ENCODE measurements at places on chromosomes 1 and 21.
A peak's percentile ranks its signal among the peaks of the same experiment; 100 is the strongest.

DNA sequence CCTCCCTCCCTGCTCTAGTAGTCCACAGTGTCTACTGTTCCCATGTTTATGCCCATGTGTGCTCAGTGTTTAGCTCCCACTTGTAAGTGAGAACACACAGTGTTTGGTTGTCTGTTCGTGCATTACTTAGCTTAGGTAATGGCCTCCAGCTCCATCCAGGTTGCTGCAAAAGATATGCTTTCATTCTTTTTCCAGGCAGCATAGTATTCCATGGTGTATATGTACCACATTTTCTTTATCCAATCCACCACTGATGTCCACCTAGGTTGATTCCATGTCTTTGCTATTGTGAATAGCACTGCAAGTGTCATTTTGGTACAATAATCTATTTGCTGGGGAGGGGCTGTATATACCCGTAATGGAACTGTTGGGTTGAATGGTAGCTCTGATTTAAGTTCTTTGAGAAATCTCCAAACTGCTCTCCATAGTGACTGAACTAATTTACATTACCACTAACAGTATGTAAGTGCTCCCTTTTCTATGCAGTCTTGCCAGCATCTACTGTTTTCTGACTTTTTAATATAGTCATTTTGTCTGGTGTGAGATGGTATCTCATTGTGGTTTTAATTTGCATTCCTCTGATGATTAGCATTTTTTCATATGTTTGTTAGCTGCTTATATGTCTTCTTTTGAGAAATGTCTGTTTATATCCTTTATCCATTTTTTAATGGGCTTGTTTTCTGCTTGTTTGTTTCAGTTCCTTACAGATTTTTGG is 191.9 kb upstream of the DMRTA2 start:
- no peak for DNase-seq

DNA sequence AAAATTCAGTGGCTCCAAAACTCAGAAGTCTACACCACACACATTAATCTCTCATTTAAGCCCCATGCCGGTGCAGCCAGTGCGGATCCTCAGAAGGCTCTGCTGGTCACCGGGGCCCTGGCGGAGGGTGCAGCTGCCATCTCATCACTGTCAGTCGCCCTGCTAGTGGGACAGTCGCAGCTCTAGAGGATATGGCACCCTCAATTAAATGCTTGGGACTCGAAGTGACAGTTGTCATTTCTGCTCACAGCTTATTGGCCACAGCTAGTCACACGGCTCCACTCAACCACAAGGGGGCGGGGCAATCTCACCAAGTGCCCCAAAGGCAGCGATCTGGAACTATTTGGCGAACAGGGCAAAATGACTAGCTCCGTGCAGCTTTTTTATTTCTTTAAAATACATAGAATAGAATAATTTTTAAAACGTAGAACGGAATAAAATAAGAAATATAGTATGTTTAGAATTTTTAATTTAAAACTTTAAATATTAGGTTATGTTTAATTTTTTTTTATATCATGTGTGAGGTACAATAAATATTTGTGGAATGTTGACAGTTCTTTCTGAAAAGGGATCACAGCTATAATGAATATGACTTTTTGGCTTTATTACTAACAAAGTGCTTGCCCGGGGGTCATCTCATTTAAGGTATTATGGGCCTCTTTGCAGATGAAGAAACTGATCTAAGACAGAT is 8.0 kb upstream of the MAN1C1 start:
- peak; percentile 66 for DNase-seq

- DNase-seq, result no peak
Observed at GRCh38 chr1:159214149-159214760, 9.6 kb downstream of the ACKR1 start.

GRCh38 chr1:9079988-9080704 is 10.7 kb upstream of the SLC2A5 start:
- no peak for DNase-seq

GRCh38 chr21:40151611-40152010 is 284.4 kb downstream of the PCP4 start:
- DNase-seq, result no peak

GRCh38 chr1:84264961-84265360 is 36.5 kb upstream of the SAMD13 start:
- no peak for DNase-seq

GRCh38 chr1:66336641-66336990 is 197.3 kb upstream of the SGIP1 start:
- no peak for DNase-seq

DNA sequence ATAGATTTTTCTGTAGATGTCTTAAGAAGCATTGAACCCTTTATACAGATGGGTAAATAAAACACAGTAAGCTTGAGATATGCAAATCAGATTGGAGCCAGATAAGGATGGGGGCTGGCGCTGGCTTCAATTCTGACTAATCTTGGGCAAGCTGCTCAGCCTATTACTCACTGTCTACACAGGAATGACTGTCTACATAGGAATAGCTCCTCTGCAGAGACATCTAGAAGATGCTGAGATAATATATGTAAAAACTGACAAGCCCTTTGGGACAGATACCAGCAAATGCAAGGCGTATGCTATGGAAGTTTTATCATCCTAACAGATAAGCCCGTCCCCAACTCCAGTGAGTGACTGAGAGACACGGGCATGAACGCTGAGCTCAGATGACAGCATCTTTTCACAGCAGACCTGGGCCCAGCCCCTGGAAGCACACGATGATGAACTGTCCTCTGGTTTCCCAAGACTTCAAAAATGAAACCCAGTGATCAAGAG is 1.7 kb downstream of the CLDN14 start:
- no peak for DNase-seq
